ENCODE measurements at places on chromosomes 4 and X.
A peak's percentile ranks its signal among the peaks of the same experiment; 100 is the strongest.

GRCh38 chr4:52606726-52607125 is 52.4 kb downstream of the USP46 start:
- no peak for DNase-seq

DNA sequence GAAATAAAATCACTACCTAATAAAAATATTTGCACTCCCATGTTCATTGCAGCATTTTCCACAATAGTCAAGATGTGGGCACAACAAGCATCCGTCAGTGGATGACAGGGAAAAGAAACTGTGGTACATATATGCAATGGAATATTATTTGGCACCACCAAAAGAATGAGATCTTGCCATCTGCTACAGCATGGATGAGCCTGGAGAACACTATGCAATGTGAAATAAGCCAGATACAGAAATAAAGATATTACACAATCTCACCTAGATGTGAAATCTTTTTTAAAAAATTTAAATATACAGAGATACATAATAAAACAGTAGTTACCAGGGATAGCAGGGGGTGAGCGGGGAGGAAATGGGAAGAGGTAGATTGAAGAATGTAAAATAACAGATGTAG is 44.8 kb downstream of the LDB2 start:
- no peak for DNase-seq

- no peak for DNase-seq
Measured at GRCh38 chr4:139814323-139815015, 148.8 kb downstream of the MGST2 start.

DNA sequence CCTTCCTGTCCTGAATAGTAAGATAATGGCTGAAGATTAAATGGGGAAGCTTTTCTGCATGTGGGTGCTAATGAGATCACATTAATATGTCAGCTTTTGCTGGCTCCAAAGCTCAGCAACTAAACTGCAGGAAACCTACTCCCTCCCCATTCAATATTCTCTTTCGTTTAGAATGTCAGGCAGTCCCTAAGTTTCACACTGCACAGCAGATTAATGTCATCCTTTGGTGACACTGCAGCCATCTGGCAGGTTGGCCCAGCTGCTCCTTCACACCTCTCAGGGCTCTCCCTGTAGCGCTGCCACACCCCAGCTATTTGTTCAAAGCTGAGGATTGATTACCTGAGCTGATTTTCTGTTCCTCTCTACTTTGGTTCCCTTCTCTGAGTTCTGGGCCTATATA is 110.5 kb downstream of the KDR start:
- no peak for DNase-seq

GRCh38 chr4:174037631-174038030 is 245.8 kb downstream of the FBXO8 start:
- no peak for DNase-seq

- no peak for DNase-seq
Measured at GRCh38 chrX:12999422-12999821, 24.5 kb downstream of the TMSB4X start.

- DNase-seq: no peak
Measured at GRCh38 chr4:113314426-113314825, 265.0 kb downstream of the ANK2 start.

DNA sequence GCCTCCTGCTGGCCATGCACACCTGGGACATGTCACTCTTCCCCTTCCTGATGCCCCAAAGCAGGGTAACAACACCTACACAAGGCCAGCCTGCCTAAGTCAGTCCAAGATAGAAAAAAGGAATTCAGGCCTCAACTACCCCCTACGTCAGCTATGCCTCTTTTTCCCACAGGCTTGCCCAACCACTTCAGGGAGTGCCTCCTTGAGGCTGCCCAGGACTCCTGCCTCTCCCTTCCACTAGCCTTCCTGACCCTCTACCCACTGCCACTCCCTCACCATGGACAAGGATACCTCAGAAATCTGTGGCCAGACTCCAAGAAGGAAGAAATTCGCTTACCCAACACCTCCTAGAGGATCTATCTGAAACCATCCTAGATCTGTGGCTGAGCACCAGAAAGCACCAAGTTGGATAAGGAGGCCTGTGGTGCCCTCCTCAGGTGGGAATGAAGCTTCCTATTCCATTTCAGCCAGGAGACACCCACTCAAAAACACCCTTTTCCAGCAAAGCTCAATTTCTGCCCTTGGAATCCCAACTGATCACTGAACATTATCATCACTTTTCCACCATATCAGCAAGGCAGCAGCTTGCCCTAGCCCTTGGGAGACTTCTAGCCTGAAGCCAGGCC is 1.8 kb downstream of the KDM5C start:
- DNase-seq: no peak

GRCh38 chr4:108168671-108169523 is at the start of gene LEF1:
Gene LEF1 (minus strand): TSS chr4:108168932. CDS start chr4:108167767, 1,165 bp downstream.
- no peak for DNase-seq

DNA sequence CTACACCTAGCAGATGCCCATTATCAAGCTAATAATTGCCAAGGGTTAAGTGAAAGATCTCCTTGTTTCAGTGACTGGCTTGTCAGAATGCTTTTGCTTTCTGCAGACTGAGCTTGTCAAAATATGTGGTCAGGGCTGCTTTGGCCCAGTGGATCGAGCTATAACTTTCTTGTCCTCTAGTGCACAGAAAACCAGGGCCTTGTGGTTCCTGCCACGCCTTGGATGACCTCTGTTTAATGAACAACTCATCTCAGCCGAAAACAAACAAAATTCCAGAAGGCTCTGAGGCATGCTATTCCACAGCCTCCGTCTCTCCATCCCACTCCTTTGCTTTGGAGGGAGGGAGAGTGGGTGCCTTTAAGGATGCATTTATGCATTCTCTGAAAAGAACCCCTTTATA is 11.3 kb downstream of the EVC start:
- no peak for DNase-seq

DNA sequence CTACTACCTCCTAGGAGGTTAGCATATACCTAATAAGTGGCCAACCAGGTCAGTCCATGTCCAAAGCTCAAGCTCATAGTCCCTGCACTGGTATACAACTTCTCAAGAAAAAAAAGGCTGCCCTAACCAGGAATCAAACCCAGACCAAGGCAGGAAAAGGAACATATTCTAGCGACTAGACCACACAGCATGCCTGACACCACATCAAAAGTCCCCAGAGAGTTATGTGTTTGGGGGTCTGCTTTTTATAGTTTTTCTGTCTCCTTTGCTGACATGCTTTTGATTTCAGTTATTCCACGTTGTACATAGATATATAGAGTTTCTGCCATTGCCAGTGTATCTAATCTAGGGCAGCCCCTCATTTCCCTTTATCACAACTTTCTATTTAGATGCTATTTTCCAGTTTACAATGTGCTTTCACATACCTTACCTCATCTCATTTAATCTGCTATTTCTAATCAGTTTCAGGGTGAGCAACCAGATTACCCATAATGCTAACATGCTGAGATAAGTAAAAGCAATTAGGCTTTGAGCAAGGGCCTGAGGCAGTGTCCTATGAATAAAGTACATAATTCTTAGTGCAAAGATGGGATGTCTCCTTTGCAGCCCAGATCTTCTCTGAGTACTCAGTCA is 17.8 kb downstream of the ARHGEF6 start:
- DNase-seq: no peak

DNA sequence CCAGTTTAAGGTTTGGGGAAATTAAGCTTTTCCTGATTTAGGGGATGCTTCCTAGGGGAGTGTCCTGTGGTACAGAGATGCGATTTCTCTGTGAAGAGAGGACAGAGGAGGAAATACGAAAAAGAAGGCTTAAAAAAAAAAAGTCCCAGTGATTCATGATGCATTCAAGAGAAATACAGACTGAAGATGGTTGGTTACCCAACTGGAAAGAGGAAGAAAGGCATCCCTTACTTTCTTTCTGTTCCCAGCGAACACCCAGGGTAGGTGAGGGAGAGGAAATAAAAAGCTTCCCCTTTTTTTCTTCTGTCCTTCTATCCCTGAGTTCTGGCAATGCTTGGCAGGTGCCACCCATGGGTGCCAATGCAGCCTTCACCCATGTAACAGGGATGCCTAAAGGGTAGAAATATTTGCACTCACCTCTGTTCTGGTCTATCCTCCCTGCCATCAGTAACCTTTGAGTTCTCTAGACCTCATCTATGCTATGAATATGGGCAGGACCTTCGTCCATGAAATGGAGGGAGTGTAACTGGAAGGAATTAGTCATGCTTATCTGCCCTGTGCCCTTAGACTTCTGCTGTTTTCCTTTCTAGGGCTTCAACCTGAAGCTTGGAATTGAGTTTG is 230.1 kb upstream of the GALNTL6 start:
- no peak for DNase-seq

DNA sequence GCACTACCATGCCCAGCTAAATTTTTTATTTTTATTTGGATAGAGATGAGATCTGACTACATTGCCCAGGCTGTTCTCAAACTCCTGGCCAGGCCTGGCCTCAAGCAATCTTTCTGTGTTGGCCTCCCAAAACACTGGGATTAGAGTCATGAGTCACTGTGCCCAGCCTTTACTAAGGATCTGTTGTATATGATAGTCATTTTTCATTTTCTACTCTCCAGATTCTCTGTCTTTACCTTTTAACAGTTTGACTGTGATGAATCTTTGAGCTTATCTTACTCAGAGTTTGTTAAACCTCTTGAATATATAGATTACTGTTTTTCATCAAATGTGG is 161.8 kb downstream of the FNIP2 start:
- DNase-seq: no peak

GRCh38 chr4:22661443-22661842 is 31.3 kb upstream of the GBA3 start:
- DNase-seq: no peak

DNA sequence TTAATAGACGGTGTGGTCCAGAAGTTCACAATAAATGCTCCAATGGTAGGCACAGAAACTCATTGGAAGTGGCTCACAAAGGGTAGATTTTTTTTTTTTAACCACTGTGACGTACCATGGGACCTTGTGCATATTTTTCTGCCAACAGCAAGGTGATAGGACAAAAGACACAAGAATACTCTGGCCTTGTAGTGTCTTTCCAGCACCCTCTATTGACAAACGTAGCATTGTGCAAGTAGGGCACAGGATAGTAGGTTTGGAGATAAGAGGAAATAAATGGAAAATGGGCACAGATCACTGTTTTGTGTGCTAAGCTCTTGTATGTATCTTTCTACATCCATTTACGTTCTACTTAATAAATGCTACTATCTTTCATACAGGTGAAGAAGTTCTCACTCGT is 2054.9 kb downstream of the PCDH7 start:
- no peak for DNase-seq

DNA sequence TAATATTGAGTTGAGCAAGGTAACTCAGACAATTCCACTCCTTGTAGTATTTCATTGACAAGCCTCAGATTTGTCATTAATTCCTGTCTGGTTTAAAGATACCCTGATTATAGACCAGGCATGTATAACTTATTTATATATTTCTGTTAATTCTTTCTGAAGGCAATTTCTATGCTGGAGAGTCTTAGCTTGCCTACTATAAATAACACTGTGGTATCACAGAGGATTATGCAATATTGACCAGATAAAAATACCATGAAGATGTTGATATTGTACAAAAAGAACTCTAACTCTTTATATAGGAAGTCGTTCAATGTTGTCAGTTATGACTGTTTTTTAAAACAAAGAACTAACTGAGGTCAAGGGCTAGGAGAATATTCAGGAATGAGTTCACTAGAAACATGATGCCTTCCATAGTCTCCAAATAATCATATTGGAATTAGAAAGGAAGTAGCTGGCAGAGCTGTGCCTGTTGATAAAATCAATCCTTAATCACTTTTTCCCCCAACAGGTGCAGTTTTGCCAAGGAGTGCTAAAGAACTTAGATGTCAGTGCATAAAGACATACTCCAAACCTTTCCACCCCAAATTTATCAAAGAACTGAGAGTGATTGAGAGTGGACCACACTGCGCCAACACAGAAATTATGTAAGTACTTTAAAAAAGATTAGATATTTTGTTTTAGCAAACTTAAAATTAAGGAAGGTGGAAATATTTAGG is 821 bp downstream of the CXCL8 start:
- no peak for DNase-seq

- no peak for DNase-seq
Measured at GRCh38 chrX:82442281-82442680, 1065.8 kb upstream of the POU3F4 start.

DNA sequence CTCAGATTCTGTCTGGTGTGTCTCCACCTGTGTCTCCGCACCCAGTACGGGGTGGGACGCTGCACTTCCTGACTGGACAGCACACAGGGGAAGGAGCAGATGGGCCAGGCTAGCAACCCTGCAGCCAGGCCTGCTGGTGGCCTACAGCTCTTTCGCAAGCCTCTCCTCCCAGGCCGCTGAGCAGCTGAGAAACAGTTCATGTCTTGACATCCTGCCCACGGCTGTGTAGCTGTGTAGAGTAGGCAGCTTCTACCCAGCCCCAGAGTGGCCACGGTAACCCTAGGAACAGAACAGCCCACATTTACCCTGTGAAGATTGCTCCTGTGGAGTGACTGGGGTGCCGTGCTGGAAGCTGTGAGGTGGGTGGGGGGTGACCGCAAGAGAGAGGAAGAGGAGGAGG is 38.9 kb downstream of the CCNQ start:
- no peak for DNase-seq

DNA sequence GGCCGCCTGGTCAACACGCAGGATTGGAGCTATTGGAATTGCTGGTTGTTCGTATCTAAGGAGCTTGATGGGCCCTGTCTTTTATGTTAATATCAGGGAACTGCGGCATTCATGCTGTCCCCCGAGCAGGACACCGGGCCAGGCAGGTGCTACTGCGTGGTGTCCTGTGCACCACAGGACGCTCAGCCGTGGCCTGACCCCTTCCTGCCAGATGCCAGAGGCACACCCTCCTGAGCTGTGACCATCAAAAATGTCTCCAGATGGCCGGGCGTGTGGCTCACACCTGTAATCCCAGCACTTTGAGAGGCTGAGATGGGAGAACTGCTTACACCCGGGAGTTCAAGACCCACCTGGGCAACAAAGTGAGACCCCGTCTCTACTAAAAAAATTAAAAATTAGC is 32.1 kb downstream of the ABLIM2 start:
- peak; percentile 43 for DNase-seq

GRCh38 chr4:71009890-71010588 is 16.6 kb downstream of the DCK start:
- no peak for DNase-seq

DNA sequence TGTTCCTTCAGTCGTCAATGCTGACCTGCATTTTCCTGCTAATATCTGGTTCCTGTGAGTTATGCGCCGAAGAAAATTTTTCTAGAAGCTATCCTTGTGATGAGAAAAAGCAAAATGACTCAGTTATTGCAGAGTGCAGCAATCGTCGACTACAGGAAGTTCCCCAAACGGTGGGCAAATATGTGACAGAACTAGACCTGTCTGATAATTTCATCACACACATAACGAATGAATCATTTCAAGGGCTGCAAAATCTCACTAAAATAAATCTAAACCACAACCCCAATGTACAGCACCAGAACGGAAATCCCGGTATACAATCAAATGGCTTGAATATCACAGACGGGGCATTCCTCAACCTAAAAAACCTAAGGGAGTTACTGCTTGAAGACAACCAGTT is 12.6 kb downstream of the TLR8 start:
- no peak for DNase-seq

- no peak for DNase-seq
Measured at GRCh38 chrX:134718966-134719317, 60.7 kb upstream of the PLAC1 start.

GRCh38 chr4:137599734-137600133 is 67.4 kb upstream of the PCDH18 start:
- no peak for DNase-seq

All from Right ventricle myocardium inferior (tissue), 1 donor.